ENCODE measurements at places on chromosomes 1 and 21.

DNA sequence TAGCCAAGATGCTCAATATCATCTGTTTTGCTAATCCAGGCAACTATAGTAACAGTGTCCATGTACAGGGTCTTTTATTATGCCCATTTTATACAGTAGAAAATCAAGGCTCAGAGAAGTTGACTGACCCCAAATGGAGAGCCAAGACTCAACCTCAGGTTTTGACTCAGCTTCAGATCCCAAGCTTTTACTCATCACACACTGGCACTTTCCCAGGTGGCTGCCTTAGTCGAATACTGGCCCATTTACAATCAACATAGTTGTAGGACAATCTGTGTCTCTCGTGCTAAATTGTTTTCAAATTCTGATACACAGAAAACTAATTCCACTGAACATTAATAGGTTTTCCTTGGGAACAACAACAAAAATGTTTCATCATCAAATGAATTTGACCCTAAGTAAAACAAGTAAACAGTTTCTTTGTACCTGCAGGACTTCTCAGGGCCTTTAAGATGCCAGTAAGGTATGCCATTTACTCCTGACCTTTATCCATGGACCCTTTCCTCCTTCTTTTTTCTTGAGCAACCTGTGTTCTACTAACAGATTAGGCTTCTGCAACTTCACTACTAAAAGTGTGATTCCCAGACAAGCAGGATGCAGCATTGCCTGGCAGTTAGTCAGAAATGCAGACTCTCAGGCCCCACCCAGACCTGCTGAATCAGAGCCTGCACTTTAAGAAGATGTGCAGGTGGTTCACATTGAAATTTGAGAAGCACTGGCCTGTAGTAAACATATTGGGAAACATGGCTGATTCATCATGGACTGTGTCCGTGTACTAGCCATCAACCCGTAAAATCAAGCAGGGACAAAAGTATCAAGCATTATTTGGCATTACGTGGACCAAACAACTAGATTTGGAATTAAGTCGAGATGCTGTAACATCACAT is 128.8 kb downstream of the RRAGC start:
- no peak for DNase-seq

GRCh38 chr1:31583995-31584868 is 7.9 kb downstream of the TINAGL1 start:
- no peak for DNase-seq

- no peak for DNase-seq
Observed at GRCh38 chr1:229434005-229434640, at the start of gene ACTA1. TSS of gene ACTA1 (minus strand) at chr1:229434094. CDS start at chr1:229433115, 979 bp downstream.

DNA sequence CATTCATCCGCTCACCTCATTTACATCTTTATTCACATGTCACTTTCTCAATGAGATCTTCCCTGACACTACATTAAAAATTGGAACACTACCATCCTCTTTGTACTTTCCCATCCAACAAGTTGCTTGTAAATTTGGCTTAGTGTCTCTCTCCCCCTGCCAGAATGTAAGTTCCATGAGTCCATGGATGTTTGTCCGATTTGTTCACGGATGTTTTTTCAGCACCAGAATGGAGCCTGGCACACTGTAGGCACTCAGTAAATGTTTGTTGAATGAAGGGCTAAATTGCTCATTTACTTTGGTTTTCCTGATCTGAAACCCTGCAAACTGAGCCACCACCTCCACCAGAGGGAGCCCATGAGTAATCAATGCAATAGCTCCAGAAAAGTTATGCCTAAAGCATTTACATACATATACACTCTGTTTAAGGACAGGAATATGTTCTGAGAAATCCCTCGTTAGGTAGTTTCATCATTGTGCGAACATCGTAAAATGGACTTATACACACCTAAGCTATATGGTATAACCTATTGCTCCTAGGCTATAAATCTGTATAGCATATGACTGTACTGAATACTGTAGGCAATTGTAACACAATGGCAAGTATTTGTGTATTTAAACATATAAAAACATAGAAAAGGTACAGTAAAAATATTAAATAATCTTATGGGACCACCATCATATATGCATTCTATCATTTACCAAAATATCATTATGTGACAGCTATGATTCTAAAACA is 2.8 kb upstream of the EYA3 start:
- peak; percentile 77 for DNase-seq

DNA sequence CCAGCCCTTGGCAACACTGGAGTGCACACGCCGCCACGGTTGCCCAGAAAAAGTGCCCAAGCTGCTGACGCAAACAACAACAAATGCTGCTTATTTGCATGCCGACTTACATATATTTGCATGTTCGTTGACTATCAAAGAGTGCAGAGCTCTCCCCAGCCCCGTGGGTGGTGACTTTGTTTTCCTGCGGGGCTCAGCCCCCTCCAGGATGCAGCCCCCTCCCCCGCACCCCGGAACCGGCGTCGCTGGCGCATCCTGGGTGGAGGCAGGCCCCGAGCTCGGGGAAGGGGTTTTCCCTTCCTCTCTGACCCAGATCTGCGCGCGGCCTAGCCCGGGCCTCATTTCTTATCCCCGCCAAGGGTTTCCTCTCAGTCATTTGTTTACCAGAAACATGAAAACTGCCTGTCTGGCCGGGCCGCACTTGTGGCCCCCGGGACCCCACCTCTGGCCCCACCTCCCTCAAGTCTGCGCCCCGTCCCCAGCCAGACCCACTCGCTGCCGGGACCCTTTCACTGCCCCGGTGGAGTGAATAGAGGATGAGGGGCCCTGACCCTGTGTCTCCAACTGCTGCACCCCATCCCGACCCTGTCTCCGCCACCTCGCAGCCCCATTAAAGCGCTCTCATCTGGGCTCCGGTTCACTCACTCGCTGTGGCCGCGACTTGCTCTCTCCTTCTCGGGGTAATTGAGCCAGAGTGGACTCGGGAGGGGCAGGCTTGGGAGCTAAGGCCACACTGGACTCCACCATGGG is 5.5 kb downstream of the TNFRSF25 start:
- DNase-seq, result peak; percentile 38

- DNase-seq, result no peak
Observed at GRCh38 chr21:43312751-43313169, 114.2 kb downstream of the SIK1 start.

- no peak for DNase-seq
Observed at GRCh38 chr21:42815217-42815616, 64.1 kb downstream of the WDR4 start.

- no peak for DNase-seq
Observed at GRCh38 chr1:16063226-16063829, 10.1 kb downstream of the FAM131C start.

GRCh38 chr1:3170561-3171453 is 101.8 kb downstream of the PRDM16 start:
- no peak for DNase-seq

DNA sequence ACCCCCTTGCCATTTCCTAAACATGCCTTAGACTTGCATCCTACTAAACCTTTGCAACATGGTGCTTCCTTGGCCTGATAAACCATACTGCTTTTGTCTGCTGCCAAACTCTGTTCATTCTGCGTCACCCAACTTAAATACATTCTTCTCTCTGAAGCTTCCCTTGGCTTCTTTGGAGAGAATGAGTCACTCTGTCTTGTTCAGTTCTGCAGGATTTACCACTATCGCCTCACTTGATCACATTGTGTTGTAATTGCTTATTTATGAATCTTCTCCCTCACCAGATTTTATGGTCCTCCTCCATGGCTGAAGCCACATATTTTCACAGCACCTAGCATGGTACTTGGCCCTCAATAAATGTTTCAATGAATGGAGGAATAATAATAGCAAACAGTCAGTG is 21.7 kb upstream of the TUT4 start:
- DNase-seq, result no peak

DNA sequence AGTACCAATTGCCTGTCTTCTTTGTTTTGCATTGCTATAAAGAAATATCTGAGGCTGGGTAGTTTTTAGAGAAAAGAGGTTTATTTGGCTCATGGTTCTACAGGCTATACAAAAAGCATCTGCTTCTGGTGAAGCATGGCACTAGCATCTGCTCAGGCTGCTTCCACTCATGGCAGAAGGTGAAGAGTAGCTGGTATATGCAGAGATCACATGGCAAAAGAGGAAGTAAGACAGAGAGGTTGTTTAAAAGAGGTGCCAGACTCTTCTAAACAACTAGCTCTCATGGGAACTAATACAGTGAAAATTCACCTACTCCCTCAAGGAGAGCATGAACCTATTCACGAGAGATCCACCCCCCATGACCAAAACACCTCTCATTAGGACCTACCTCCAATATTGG is 56.7 kb upstream of the GUCA2B start:
- DNase-seq, result no peak
